ENCODE measurements at places on chromosomes 5 and 9.

GRCh38 chr9:23552876-23553601 is 273.0 kb downstream of the ELAVL2 start:
- DNase-seq = no peak

- DNase-seq = no peak
Measured at GRCh38 chr9:84701801-84702200, 32.3 kb downstream of the NTRK2 start.

DNA sequence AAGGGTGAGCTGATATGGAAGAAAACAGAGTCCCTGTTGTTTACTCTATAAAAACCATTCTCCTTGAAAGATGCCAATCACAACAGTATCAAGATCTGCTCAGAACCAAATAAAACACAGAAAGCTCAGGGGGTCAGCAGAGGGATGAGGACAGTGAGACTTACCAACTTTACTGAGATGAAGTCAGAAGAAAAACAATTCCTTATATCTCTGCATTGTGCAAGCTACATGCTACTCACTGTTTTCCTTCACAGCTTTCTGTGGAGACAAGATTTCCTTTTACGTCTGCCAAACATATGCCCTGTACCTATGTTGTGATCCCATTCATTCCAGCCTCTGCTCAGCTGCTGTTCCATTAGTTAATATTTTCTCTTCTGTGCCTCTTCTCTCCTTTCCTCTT is 185.6 kb downstream of the TSSK1B start:
- no peak for DNase-seq

DNA sequence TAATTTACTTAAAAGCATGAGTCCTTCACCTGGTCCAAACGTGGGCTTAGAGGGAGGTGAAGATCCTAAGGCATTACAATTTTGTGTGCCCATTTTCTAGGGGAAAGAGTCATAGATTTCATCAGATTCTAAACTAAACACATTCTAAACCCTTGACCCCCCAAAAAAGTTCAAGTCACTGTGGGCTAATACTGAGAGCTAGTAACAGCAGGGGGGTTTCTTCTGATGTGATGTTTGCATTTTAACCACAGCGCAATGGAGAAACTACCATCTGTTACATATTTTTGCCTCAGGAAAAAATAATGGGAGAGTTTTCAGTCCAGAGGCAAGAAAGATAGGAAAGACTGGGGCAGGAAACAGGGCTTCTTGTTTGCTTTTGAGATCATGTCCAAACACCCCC is 110.8 kb upstream of the SLC1A3 start:
- no peak for DNase-seq

DNA sequence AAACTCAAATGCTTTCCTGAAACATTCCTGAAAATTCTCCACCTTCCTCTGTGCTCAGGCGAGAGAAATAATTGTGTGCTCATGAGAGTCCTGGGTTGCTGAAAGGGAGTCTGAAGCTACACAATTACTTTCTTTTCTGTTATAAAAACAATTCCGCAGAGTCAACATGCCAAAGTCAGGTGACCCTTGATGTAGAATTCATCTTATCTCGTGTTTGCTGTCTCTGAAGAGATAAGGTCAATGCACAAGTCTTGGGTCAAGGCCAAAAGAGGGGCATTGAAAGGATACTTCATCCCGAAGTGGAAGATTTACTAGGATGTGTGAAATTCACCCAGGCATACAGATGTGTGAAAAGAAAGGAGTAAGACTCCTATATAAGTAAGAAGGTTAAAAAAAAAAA is 493.5 kb downstream of the SEMA5A start:
- no peak for DNase-seq
